BJ (cell line): ENCODE measurements at places on chromosomes 4 and X. TPM values are rescaled to one million over a fixed set of nuclear protein-coding genes. Genes with fewer than 3 reads are reported as not detected.

GAB3 gene
- 0.82 and 0.99 TPM in 2 replicates for polyA plus RNA-seq

DNA sequence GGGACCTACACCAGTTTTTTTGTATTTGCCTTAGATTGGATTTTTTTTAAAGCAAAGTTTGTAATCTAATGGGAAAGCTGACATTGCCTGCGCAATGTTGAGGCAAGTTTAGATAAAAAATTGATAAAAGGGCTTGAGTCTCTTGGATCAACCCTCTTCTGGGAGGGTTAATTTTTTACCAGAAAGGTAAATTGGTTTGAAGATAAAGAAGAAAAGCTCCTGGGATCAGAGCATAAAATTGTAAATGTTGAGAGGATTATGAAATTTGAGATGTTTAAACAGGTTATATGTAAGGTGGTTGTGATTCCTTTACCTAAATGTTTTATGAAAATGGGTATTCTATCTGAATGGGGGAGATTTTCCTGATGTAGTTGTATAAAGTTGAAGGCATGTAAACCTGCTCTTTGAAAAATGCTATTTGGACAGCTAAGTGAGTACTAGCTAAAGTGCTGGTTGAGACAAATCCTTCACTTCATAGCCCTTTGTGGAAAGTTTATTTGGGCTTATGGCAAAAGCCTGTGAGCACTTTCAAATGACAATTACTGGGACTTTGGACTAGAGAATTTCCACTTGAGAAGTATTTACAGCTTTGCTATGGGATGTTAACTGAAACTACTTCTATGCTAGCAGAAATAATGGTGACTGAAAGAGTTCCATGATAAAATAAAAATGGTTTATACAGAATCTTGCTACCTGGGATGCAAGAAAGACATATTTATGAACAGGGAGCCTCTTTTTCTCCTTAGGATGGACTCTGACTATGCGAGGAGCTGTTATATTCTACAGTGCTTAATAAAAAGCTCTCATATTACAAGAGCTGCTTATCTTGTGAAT, 56.2 kb downstream of the UGT2B10 start:
- no peak for DNase-seq

DNA sequence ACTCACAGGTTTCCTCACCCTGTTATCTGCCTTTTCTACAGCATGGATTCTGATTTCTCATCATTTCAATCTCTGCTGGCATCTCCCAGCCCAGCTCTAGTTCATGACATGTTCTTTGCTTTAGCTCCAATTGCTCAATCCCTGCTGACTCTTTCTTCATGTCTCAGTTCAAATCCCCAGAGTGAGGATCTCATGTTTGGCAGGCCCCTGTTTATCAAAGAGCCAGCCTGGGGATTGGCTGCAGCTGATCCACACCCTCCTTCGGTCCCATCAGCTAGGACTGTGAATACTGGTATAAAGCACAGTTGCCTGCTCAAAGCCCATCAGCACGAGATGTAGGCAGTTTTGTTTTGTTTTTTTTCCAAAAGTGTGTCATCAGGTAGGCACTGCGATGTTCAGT, 14.4 kb upstream of the CC2D2A start:
- DNase-seq: no peak

DNA sequence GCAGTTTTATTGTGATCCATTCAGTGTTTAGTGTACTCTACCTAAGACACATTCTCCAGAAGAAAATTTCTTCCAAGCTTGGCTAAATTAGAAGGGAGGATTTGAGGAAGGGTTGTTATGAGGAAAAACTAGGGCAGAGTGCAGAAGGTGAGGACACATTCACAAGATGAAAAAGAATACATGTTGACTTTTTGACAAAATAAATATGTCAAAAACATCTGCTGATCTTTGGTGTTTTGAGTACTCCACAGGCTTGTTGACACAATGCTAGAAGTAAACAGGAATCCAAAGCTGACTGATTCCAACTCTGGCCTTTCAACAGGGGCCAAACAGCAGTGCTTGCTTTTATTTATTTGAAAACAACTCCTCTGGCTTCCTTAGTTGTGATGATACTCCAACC, 125.8 kb upstream of the SLC7A11 start:
- DNase-seq: no peak

DNA sequence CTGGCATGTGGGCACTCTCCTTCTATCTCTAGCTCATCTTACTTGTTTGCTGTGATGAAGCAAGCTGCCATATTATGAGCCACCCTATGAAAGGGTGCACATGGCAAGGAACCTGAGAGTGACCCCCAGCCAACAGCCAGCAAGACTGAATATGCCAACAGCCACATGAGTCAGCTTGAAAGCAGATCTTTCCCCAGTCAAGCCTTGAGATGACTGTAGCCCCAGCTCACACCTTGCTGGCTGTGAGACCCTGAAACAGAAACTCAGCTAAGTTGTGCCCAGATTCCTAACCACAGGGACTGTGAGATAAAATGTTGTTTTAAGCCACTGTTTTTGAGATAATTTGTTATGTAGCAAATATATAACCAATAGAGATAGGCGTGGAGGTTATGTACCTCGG, 36.2 kb downstream of the KDM5C start:
- no peak for DNase-seq

DNA sequence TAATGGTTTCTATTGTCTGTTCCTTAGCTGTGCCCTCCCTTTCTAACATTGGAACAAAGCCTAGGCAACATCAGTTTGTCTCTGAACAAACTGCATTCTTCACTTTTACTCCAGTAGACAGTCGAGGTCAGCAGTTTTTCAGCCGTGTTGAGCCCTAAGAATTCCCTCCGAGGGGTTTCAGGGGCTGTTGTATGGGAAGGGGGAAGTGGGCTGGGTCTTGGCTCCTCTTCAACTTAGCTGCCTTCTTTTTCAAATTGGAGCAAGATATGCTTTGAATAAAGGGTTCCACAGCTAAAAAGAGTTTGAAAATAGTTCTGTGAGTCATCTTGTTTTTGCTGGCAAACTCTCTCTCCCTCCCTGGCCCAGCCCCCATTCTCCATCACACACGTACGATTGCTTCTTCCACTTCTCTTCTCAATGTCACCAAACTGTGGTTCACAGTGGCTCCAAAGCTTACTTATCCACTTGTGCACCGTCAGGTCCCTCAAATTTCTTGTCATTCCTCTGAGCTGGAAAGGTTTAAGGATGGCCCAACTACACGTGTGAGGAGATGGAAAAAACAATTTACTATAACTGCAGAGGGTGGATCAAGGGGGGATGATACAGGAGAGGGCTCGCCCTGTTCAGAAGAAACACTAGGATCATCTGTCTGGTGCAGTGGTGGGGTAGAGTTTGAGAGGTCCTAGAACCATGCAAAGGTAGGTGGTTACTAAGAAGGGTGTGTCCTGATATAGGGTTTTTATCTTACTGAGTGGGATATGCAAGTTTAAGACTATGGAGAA, 9.2 kb upstream of the MAML3 start:
- DNase-seq: no peak
